ENCODE measurements at places on chromosomes 1 and 21. TPM values are rescaled to one million over a fixed set of nuclear protein-coding genes. Genes with fewer than 3 reads are reported as not detected.

- H3K27me3 ChIP-seq: no peaks in the 10 kb centered on the region
- no peak overlapping the region for H3K27ac ChIP-seq
- DNase-seq: no peak
Observed at GRCh38 chr1:115644109-115644508, 2.3 kb downstream of the VANGL1 start.

Gene SFN
- not detected for total RNA-seq

DNA sequence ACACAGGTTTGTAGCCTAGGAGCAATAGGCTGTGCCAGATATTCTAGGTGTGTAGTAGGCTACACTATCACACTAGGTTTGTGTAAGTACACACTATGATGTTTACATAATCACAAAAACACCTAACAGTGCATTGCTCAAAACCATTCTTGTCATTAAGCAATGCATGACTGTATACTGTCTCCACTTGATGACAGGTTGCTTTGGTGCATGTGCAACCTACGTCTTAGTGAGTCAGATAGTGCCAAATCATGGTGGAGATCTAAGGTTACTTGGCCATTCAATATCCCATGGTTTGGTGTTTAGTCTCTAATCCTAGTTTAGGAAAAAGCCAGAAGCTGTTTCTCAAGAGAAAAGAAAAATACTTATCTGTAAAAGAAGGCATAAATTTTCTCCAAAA, 181.1 kb downstream of the KCNK2 start:
- H3K36me3 ChIP-seq: no peaks in the 10 kb centered on the region
- H3K4me3 ChIP-seq: no peak overlapping the region

Gene NBPF14
- total RNA-seq: 22.3 TPM

- H3K27me3 ChIP-seq: no peaks in the 10 kb centered on the region
- H3K36me3 ChIP-seq: no peaks in the 10 kb centered on the region
- H3K27ac ChIP-seq: no peak overlapping the region
Observed at GRCh38 chr1:177017287-177017852, 147.1 kb downstream of the ASTN1 start.
